Naive thymus-derived CD4-positive, alpha-beta T cell (primary cell): ENCODE measurements at places on chromosomes 11 and 22.

DNA sequence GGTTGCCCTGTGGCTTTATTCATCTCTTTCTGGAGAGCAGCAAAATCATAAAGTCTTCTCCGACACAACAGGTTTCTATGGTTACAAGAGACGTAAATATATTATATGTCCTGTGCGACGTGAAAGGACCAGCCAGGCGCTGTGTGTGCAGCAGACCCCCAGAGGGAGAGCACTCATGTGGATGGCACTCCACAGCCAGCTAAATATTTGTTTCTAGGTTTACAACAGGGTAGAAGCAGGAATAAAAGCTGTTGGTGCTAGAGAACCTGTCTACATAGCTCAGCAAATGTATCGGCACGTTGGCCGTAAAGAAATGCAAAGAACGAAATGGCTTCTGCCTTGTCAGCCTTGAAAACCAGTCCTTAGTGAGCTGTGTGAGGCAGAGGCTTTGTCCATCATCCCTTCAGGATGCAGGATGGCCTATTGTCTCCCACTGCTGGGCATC is 133.8 kb upstream of the PITPNB start:
- no peaks in the 10 kb centered on the region for H3K27me3 ChIP-seq
- no peak overlapping the region for H3K4me3 ChIP-seq
- DNase-seq: no peak
- no peaks in the 10 kb centered on the region for H3K36me3 ChIP-seq

GRCh38 chr11:86524620-86525352 is 147.6 kb downstream of the ME3 start:
- no peaks in the 10 kb centered on the region for H3K36me3 ChIP-seq
- no peak for DNase-seq
- no peaks in the 10 kb centered on the region for H3K27me3 ChIP-seq
- H3K4me3 ChIP-seq: no peak overlapping the region
- H3K27ac ChIP-seq: no peak overlapping the region

GRCh38 chr11:15918212-15918611 is 438.1 kb downstream of the SOX6 start:
- H3K27ac ChIP-seq: no peak overlapping the region
- no peaks in the 10 kb centered on the region for H3K36me3 ChIP-seq
- H3K27me3 ChIP-seq: no peaks in the 10 kb centered on the region
- H3K4me3 ChIP-seq: no peak overlapping the region

DNA sequence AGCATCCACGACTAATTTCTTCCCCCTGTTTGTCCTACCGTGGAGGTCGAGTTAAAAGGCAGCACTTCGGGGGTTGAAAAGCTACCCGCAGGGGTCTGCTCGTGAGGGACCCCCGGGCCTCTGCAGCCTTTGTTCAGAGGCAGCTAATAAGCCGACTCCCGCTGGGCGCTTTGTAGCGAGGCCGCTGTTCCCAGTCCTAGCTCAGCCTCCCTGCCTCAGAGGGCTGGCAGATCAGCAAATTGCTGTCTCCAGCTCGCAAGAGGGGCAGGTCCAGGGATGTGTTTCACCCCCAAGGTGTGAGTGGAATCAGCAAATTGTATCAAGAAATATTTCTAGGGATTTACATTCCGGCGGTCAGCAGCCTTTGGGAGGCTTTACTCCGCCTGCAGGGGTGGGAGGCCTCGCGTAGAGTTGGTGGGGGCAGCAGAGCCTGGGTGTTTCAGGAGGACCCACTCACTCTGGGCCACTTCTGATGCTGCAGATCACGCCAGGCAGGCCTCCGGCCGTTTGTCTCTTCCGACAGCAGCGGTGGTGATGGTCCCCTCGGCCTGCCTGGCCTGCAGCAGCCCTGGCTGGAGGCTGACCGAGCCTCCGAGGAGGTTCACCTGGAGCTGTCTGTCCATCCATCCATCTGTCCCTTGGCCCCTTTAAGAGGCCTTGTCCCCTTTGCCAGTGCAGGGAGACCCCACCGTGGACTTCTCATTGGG is 21.6 kb upstream of the KCNQ1OT1 start:
- H3K4me3 ChIP-seq: no peak overlapping the region
- DNase-seq: no peak
- H3K27me3 ChIP-seq: no peaks in the 10 kb centered on the region
- H3K4me1 ChIP-seq: no peaks in the 10 kb centered on the region
- no peaks in the 10 kb centered on the region for H3K36me3 ChIP-seq

GRCh38 chr11:34270711-34271110 is 87.1 kb downstream of the ABTB2 start:
- H3K27ac ChIP-seq: no peak overlapping the region
- H3K36me3 ChIP-seq: no peaks in the 10 kb centered on the region
- H3K27me3 ChIP-seq: no peaks in the 10 kb centered on the region
- H3K4me3 ChIP-seq: no peak overlapping the region
- DNase-seq: no peak
- peaks cover 8% of the 10 kb centered on the region for H3K4me1 ChIP-seq

DNA sequence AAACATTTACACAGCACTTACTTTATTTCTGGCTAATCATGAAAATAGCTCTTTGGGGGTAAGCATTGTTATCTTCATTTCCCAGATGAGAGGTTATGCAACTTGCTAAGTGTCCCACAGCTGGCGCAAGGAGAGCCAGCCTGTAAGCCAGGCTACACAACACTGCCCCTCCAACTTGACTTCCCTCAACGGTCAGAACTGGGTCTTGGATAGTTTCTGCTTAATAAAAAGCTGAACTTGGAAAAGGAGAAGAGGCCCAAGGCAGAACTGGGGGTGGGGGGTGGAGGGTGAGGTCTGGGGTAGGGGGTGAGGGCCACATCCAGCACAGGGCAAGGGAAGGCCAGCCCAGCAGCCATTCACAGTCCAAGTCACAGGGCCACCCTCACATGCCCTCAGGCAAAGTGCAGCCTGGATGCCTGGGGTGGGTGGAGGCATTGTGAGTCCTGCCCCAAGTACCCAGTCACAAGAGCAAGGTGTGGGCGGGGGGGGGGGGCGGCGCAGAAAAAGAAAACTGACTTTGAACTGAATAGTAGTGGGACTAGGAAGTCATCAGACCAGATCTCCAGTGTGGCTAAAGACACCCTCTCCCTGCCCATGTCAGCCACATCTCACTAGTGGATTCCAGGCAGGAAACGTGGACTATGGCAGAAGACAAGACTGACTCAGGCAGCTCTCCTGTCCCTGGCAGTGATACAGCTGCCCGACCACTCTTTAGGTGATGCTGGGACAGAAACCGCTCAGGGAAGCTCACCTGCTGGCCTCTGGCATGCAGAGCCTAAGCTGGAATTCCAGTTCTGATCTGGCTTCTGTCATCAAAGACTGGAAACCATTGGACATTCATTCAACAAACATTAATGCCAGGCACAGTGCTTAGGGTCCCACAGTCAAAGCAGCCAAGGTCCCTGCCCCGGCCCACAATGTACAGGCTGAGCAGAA is 52.4 kb downstream of the PACSIN2 start:
- peaks cover 23% of the 10 kb centered on the region for H3K4me1 ChIP-seq
- DNase-seq: no peak
- H3K27ac ChIP-seq: no peak overlapping the region
- H3K4me3 ChIP-seq: no peak overlapping the region
- no peaks in the 10 kb centered on the region for H3K27me3 ChIP-seq
- H3K36me3 ChIP-seq: no peaks in the 10 kb centered on the region

DNA sequence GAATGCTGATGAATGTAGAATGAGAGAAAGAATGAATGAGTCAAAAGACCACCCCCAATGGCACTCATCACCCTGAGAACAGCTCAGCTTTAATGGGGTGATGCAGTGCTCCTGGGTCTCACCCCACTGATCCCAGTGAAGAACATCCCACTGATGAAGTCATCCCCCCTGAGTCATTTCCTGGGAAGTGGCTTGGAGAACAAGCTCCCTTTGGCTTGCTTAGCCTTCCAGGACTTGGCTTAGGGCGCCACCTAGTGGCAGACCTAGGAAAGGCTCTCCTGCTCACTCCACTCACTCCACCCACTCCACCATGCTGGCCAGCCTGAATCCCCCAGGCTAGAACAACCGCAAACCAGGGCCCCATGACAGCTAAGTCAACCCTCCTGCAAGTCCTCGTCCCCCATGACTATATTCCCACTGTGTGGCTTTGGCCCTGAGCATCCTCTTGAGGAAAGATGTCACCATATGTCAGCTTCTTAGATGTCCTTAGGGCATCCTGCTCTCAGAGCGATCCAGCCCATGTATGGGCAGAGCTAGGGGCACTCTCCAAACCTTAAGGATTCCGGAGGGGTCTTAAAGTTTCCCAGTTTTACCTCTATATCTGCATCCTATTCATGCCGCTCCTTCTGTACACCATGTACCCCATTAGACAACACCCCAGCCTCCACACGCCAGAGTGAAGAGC is 17.8 kb upstream of the TMPRSS13 start:
- H3K27ac ChIP-seq: no peak overlapping the region
- no peaks in the 10 kb centered on the region for H3K27me3 ChIP-seq
- DNase-seq: peak; percentile 76
- peaks cover 51% of the 10 kb centered on the region for H3K4me1 ChIP-seq
- H3K36me3 ChIP-seq: no peaks in the 10 kb centered on the region

- H3K4me3 ChIP-seq: no peak overlapping the region
- H3K27me3 ChIP-seq: no peaks in the 10 kb centered on the region
- no peak overlapping the region for H3K27ac ChIP-seq
- no peaks in the 10 kb centered on the region for H3K4me1 ChIP-seq
- H3K36me3 ChIP-seq: peaks cover 30% of the 10 kb centered on the region
These were observed 173.7 kb upstream of the SORL1-AS1 start for GRCh38 chr11:121626507-121626875.

- H3K27me3 ChIP-seq: no peaks in the 10 kb centered on the region
- no peak for DNase-seq
- H3K4me3 ChIP-seq: no peak overlapping the region
- H3K36me3 ChIP-seq: peaks cover 27% of the 10 kb centered on the region
These were observed 7.5 kb downstream of the C11orf21 start for GRCh38 chr11:2293984-2294925.

- no peaks in the 10 kb centered on the region for H3K36me3 ChIP-seq
- no peaks in the 10 kb centered on the region for H3K4me1 ChIP-seq
- no peaks in the 10 kb centered on the region for H3K27me3 ChIP-seq
- no peak overlapping the region for H3K27ac ChIP-seq
These were observed 213.4 kb upstream of the SYN3 start for GRCh38 chr22:33271390-33272161.

DNA sequence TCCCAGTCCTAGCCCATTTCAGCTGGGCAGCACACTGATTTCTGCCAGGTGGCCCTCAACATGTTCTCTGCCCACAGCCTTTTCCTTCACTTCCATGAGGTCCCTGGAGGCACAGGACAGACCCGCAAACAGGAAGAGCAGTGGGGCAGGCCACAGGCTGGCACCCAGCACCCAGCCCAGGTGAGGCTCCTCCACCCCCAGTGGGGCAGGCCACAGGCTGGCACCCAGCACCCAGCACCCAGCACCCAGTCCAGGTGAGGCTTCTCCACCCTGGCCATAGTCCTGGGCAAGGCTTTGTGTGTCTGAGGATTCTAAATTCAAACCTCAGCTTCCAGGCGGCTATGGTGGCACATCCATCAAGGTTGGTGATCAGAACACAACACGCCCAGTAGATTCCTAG is 1413.0 kb downstream of the BRD1 start:
- no peak for DNase-seq
- H3K36me3 ChIP-seq: no peaks in the 10 kb centered on the region
- H3K27ac ChIP-seq: no peak overlapping the region

GRCh38 chr11:62169448-62169847 is 20.6 kb upstream of the SCGB1D1 start:
- no peak for DNase-seq
- H3K27me3 ChIP-seq: no peaks in the 10 kb centered on the region
- no peak overlapping the region for H3K27ac ChIP-seq
- no peak overlapping the region for H3K4me3 ChIP-seq

DNA sequence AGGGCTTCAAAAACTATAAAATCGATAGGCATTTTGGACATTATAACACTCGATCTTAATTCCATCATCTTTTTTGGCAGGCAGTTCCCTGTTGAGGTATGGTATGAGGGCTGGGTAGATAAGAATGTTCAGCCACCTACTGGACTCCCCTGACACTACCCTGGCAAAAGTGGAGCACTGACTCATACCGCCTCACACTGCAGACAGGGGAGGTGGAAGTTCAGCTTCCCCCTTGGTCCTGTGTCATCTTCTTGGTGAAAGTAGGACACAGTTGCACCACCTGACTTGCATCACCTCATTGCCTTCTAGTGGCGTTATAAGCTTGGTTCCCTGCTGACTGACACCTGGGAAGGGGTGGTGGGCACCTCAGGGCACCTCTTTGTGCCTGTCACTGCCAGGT is 30.4 kb downstream of the PAAF1 start:
- no peaks in the 10 kb centered on the region for H3K27me3 ChIP-seq
- no peak for DNase-seq
- no peaks in the 10 kb centered on the region for H3K4me1 ChIP-seq
- no peak overlapping the region for H3K27ac ChIP-seq
- no peak overlapping the region for H3K4me3 ChIP-seq
- H3K36me3 ChIP-seq: peaks cover 5% of the 10 kb centered on the region

- no peak overlapping the region for H3K4me3 ChIP-seq
- H3K36me3 ChIP-seq: no peaks in the 10 kb centered on the region
- no peak overlapping the region for H3K27ac ChIP-seq
- peaks cover 15% of the 10 kb centered on the region for H3K27me3 ChIP-seq
- peaks cover 15% of the 10 kb centered on the region for H3K4me1 ChIP-seq
These were observed 3.3 kb upstream of the FXYD6 start for GRCh38 chr11:117879516-117880480.

DNA sequence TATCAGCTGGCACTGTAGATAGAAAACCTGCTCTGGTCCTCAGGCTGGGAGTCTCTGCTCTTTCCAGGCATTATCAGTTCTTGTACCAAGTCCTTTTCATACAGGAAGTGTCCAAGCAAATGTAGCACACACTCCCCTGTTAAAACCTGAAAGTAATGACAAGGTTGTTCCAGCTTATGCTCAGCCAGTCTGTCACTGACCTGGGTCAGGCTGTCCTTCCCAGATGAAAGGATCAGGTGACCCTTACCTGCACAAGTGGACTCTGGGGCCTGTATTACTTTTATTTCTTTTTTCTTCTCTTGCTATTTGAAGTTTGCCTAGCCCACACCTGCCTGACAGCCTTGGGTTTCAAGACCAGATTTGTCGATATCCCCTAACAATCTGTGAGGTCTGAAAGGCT is 156.3 kb upstream of the SESN3 start:
- H3K4me3 ChIP-seq: no peak overlapping the region
- no peaks in the 10 kb centered on the region for H3K27me3 ChIP-seq
- no peak for DNase-seq
- H3K27ac ChIP-seq: no peak overlapping the region

DNA sequence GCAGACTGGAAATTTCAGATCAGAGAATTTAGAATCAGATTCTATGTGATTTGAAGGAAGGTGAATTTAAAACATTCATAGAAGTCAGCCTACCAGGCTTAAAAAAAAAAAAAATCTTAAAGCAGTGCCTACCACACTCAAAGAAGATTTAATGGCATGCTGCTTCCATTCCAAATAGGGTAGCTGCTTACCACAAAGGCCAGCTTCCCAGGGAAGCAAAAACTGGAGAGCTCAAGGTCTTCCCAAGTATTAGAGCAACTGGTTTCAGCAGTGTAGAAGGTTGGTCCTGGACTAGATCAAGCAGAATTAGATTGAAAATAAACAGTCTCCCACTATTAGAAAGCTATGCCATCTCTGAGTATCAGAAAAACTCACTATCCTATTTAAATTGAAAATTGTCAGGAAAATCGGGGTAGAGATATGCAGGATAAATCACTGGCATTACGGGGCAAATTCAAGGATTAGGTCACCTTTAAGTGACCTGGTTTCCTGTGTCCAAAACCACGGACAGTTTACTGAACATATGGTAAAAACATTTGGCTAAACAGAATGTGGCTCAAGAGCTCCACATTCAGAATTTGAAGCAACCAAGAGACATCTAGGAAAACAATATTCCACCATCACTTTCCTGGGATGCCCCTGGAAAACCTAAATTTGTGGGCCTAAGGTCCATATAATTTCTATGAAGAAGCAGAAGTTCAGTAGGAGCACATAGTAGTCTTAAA is 1.3 kb downstream of the C11orf42 start:
- no peak for DNase-seq
- H3K27ac ChIP-seq: no peak overlapping the region
- no peaks in the 10 kb centered on the region for H3K4me1 ChIP-seq
- no peak overlapping the region for H3K4me3 ChIP-seq
